ENCODE measurements at places on chromosomes 11 and 22. TPM values are rescaled to one million over a fixed set of nuclear protein-coding genes. Genes with fewer than 3 reads are reported as not detected.

DNA sequence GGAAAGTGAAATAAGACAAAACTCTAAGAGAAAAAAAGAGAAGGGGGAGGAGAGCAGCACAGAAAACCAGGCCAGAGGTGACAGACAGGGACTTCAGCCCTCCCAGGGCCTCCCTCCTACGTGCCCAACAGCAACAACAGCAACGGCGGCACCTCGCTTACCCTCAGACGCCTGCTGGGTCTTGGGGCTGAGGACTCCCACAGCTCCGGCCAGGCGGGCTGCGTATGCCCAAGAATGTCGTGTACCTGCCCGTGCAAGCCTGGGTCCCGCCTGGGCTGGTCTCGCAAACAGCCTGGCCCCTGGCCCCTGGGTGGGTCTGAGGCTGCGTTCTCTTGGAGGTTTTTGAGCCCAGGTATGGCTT, 30.5 kb downstream of the ARAP1 start:
- DNase-seq, result no peak

DNA sequence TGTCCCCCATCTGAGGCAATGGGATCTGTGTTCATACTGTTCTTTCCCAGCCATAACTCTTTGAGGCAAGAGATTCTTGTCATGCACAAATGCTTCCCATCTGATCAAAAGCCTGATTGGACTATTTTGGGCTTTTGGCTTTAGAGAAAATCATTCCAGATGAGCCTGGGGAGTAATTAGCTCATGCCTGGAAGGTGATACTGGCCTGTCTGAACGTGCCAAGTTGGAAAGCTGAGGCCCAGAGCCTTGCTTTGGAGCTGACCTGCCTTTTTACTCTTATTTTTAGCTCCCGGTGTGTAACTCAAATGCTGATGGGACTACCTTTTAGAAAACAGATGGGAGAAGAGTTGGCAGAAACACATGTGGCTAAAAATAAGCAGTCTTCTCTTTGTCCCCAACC, 105.0 kb downstream of the DBX1 start:
- peak; percentile 54 for DNase-seq

DNA sequence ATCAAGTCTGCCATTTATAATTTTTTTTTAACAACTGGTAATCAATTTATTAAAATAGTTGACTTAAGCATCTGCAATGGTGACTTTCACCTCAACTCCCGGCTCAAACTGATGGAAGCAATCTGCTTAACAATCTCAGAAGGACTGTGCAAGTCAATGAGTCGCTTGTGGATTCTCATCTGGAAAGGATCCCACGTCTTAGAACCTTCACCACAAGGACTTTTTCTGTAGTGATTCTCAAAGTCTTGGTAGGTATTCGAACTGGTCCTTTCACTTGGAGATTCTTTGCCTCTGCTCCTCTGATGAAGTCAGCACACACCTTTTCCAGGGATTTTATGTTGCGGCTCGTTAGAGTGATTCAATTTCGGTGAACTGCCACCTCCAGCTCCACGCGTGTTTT, 7.3 kb downstream of the RSF1 start:
- DNase-seq, result no peak

The MRGPRX2 gene
- total RNA-seq, result not detected
